ENCODE measurements at places on chromosomes 7 and 10.

DNA sequence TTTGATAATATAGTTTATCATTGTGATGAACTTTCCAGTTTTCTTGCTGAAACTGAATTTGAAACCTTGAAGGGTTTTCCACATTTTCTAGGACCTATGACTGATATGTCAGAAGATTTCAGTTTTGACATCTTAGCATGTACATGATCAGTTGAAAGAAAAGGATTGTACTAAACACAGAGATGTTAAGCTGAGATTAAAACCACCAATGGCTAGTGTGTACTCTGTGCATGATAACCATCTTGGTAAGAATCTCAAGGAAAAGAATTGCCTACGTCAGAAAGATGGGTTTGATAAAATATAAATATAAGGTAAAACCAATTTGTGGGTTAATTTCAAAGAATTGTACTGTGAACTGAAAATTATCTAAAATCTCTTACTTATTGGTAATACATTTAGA lies 776.4 kb downstream of the GATA3 start:
- no peak for DNase-seq

DNA sequence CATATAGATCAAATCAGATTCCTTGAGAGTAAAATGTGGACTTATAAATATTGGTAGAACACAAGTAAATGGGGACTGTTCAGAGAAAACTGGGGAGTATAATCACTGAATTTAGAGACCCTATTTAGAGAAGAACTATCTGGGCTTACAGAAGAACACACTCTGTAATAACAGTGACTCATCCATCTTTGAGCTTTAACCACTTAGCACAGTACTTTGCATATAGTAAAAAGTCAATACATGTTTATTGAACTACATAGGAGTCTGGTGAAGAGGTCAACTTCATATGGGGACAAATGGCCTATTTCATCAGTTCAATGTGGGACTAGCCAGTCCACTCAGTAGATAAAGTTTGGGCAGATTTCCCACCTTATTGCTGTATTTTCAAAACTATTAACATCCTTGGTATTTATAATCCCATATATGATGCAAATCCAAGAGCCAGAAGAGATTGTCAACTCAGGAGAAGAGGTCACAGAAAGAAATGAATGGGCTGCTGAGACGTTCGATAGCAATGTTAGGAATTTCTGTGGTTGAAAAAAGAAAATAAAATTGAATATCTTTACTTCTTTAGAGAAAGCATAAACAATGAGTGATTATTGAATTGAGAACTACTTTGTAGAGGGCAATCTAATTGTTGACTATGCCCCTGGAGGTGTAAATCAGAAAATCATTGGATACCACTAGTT lies 119.3 kb upstream of the CACNA2D1 start:
- peak; percentile 58 for DNase-seq

DNA sequence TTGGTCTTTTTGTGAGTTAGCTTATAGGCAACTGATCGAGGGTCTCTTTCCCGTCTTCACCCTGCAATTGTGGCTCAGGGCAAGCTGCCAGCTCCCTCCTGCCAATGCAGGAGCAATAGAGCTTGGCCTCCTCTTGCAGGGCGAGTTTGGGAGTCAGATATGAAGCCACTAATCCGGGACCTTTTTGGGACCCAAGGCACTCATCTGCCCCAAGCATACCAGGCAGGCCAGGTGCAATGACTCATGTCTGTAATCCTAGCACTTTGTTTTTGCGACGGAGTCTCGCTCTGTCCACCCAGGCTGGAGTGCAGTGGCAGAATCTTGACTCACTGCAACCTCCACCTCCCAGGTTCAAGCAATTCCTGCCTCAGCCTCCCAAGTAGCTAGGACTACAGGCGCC lies 21.1 kb downstream of the LIMK1 start:
- DNase-seq = no peak

- peak; percentile 32 for DNase-seq
Measured at GRCh38 chr10:124743191-124744101, 732 bp downstream of the FAM53B start.

GRCh38 chr7:45643630-45644029 lies 69.5 kb downstream of the ADCY1 start:
- DNase-seq = no peak

DNA sequence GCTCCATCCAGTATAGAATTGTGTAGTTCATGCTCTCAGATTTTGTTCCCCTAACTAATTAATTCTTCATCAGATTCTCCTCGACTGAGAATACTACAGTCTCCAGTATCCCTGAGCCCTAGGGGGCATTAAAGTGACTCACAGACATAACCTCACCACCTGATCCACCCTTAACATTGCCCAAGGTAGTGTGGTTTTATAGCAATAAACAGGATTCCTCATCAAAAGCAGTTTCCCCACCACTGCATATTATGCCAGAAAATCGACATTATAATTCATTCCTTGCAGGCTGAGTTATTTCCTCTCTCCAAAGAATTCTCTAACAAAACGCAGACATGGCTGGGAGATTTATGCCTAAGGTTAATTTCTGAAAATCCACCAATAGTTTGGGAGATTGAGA lies 1402.5 kb upstream of the CELF2 start:
- DNase-seq = no peak

DNA sequence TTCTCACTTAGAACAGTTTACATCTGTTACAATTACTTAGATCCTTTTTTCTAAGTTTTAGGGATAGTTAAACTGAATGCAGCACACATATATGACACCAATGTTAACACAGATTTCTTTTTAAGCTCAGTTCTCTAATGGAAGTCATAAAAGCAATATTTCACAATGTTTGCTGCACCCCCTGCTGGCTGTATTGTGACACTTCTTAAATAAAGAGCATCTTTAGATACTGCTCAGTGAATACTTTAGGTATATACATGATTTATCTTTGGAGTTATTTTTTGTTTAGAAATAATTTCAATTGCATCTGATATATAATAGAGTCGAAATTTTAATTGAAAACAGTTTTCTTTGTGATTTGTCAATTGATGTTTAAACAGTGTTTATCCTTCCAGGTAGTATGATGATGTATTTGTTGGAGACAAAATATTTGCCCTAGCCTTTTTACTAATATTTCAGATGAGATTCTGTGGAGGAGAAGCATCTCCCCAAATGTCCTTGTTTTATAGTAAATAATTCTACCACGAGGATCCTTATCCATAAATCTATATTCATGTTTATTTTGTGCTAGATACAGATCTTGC lies 174.4 kb downstream of the ST7 start:
- peak; percentile 60 for DNase-seq

DNA sequence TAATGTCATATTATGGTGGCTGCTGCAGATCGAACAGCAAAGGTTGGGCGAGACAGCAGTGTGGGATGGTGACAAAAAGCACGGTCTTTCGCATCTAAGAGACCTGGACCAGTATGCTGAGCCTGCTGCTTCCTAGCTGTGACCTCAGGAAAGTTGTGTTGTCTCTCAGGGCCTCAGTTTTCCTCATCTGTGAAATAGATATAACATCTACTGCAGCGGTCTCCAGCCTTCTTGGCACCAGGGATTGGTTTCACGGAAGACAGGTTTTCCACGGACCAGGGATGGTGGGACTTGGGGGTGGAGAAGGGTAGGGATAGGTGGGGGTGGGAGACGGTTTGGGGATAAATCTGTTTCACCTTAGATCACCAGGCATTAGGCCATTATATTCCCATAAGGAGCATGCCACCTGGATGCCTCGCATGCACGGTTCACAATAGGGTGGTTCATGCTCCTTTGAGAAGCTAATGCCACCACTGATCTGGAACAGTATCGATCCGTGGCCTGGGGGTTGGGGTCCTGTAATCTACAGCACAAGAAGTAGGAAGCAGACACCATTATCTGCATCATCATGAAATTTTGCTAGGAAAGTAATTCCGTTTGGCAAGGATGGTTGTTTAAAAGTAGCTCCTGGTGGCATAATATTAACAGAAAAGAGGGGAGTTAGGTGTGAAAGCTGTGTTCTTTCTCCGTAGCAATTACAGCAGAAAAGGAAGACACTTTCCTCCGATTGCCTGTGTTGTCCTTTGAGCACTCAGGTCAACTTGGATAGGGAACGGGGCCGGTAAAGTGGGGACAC lies 10.8 kb downstream of the KLF6 start:
- peak; percentile 64 for DNase-seq

DNA sequence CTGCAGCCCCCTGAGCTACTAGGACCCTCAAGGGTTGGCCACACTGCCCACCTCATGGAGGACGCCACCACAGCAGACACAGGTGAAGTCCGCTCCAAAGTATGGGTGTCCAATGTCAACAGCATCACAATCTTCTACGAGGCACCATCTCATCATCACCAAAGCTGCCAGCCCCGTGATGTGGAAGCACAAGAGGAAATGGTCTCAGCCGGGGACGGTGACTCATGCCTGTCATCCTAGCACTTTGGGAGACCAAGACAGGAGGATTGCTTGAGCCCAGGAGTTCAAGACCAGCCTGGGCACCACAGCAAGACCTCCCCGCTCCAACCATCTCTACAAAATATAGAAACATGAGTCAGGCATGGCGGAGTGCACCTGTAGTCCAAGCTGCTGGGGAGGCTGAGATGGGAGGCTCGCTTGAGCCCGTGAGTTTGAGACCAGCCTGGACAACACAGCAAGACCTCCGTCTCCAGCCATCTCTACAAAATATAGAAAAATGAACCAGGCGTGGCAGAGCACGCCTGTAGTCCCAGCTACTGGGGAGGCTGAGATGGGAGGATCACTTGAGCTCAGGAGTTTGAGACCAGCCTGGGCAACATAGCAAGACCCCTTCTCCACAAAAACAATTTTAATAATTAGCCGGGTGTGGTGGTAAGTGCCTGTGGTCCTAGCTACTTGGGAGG lies 48.8 kb upstream of the MYL10 start:
- no peak for DNase-seq

GRCh38 chr7:151432658-151433521 lies 7.1 kb downstream of the CRYGN start:
- DNase-seq = no peak

DNA sequence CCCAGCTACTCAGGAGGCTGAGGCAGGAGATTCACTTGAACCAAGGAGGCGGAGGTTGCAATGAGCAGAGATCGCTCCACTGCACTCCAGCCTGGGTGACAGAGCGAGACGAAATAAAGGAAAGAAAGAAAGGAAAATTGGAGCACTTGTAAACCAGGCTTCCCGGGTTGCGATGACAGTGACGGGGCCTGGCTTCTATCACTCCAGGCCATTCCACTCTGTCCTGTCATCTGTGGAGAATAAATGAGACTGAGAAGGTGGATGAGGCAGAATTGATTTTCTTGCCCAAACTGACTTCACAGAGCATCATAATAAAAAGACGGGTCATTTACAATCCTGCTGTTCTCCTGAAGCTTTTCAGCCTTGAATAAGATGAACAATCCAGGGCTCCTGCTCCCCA lies 12.1 kb upstream of the KPNA7 start:
- no peak for DNase-seq

DNA sequence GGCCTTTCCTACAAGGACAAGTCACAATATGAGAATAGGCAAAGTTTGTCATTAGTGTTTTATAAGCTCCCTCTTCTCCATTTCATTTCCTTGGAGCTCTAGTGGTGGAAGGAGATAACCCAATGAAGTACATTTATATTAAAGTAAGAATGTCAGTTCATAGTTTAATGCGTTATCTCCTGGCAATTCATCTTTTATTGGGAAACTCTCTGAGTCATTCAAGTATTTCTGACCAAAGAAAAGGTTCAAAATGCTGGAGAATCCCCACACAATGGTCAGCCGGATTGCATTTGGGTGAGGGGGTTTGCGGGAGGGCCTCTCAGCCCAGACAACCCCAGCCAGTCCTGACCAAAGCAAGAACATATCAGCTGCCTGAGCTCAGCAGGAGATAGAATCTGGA lies 321.5 kb upstream of the NRP1 start:
- no peak for DNase-seq

- DNase-seq = no peak
Measured at GRCh38 chr7:24729365-24730017, 27.8 kb downstream of the GSDME start.

DNA sequence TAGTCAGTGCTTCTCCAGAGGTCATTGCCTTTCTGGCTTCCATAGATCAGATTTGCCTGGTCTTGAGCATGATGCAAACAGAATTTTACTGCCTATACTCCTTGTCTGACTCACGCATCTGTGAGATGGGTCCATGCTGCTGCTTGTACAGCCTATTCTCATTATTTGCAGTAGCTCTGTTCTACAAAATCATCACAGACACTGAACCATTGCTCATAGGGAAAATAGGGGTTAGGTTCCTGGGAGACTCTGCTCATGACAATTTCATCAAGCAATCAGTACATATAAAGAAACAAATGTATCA lies 7.4 kb upstream of the CREB3L2 start:
- DNase-seq = no peak

DNA sequence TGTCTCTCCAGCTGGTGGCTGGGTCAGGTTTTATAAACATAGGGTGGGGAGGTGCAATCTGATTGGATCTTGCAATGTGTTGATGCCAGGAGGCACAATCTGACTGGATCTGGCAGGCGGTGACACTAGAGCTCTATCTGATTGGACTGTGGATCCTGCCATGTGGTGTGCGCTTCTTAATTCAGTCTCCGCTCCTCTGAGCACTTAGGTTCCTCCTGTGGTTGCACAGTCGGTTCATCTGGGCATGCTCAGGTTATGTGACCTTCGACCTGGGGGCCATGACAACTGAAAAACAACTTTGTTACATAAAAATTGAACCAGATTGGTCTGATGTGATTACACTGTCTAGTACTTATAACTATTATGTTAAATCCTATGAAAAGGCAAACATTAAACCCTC lies 127.1 kb upstream of the SVIL start:
- no peak for DNase-seq

- no peak for DNase-seq
Measured at GRCh38 chr7:150631866-150632864, at the start of gene GIMAP6. Gene GIMAP6, minus strand, starts transcription at chr7:150632385. Its CDS starts 2,243 bp downstream, at chr7:150630142.

DNA sequence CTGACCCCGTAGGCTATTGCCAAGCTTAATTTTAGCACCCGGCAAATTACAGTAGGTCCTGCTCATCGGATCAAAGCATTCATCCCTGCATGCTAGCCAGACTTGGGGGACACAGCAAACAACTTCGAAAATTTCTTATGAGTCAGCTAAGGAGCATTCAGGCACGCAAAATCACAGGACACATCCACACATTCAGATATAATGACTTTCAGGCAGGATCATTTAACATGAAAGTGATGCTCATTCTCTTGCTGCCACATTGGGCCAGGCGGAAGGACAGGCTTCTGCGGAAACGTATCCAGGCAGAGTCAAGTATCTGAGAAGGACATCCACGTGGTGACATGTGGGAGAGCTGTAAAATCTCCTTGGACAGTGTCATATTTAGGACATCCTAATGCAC lies 474.0 kb upstream of the NRP1 start:
- DNase-seq = peak; percentile 40

GRCh38 chr7:12161146-12161545 lies 49.9 kb upstream of the TMEM106B start:
- no peak for DNase-seq

DNA sequence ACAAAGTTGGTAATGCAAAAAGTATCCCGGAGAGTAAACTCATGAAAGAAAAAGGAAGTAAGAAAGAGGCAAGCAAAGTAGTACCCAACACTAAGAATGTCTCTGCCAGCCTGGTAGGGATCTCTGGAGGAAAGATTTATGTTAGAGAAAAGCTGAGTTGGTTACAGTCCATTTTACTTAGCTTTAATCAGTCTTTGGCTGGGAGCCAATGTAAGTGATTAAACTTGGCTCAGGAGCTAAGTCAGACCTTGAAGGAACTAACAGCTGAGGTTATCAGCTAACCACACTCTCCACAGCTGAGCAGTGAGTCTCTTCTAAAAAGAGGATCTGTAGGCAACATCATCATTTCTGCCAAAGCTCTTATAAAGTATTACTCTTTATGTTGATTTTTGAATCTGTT lies 148.0 kb downstream of the ANKRD7 start:
- DNase-seq = no peak

- DNase-seq = no peak
Measured at GRCh38 chr7:29884399-29885272, 78.3 kb downstream of the WIPF3 start.
